ENCODE measurements at places on chromosomes 16 and 17. TPM values are rescaled to one million over a fixed set of nuclear protein-coding genes. Genes with fewer than 3 reads are reported as not detected.

DNA sequence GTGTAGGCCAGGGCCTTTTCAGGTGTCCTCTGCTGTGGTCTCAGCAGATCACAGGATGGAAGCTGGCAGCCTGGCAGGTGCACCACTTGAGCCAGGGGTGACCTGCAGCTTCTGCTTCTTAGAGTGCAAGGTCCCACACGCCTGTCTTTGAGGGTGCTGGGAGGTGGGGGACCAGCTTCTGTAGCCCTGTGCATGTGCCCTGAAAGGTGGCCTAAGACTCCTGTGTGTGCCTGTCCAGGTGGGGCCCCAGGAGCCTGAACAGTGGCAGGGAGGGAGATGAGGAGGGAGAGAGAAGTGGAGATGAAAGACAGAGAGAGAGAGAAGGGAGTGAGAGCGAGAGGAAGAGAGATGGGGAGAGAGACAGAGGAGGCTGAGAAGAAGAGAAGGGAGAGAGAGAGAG is 46.2 kb downstream of the LGALS9 start:
- DNase-seq = no peak

DNA sequence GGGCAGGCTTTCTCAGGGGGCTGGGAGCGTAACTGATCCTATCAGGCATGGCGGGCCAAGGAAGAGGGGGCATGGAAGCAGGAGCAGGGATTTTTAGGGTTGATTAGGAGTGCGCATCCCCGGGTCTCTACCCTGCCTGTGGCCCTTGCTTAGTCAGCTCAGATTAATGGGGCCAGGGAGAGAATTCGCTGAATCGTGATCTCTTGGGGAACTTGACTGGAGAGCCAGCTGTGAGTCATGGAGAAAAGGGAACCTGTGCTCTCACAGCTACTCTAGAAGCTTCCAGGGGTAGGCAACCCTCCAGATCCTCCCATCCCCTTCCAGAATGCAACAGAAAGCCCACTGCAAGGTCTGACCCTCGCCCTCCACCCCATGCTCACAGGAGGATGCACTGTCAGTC is 3.6 kb downstream of the FOXN1 start:
- DNase-seq = no peak

GRCh38 chr17:28372203-28372944 is 880 bp downstream of the SARM1 start:
- DNase-seq = no peak

DNA sequence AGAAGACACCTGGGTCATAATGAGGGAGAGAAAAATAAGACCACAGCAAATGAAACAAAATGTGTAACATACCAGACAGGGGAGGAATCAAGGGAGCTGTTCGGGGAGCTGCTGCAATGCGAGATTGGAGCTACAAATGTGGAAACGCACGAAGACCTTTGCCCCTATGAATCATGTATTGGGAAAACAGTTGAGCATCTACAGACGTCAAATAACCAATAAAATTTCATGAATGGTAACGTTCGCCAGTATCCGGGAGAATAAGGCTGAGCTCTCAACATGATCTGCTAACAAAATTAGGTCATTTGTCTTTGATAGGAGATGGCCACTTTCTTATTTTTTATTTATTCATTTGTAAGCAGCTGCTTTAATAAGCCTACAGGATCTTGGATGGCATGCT is 486.2 kb upstream of the RBFOX1 start:
- DNase-seq = no peak

GRCh38 chr16:2482249-2482648 is 7.3 kb downstream of the TBC1D24 start:
- DNase-seq = no peak

DNA sequence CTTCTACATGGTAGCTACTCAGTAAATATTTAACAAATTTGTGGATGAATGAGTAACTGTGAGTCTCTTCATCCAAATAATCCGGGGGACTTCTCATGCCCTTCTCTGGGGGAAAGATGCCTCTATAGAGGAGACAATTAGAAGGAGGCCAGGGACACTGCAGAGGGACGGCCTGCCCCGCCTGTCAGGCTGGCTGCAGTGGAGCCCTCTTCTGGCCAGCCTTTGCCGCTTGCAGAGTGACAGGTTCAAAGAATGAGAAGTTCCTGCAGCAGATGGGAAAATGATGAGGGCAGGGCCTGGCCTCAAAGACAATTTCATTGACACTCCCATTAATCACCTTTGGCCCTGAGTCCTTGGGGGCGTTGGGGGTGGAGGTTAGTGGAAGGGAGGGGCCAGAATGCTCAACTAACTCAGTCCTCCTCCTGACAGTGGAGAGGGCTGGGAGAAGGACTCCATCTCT is 339.0 kb downstream of the MAF start:
- DNase-seq = peak; percentile 59

GRCh38 chr16:85327731-85328675 is 215.7 kb upstream of the CIBAR2 start:
- no peak for DNase-seq

GRCh38 chr17:58870747-58871146 is 115.1 kb downstream of the PPM1E start:
- peak; percentile 18 for DNase-seq

- DNase-seq = no peak
These were observed 468.0 kb downstream of the TOX3 start for GRCh38 chr16:52078716-52079655.

GRCh38 chr16:361872-362701 is 8.3 kb downstream of the MRPL28 start:
- DNase-seq = peak; percentile 75

- DNase-seq = no peak
These were observed 5.0 kb upstream of the SRL start for GRCh38 chr16:4246777-4247459.

DNA sequence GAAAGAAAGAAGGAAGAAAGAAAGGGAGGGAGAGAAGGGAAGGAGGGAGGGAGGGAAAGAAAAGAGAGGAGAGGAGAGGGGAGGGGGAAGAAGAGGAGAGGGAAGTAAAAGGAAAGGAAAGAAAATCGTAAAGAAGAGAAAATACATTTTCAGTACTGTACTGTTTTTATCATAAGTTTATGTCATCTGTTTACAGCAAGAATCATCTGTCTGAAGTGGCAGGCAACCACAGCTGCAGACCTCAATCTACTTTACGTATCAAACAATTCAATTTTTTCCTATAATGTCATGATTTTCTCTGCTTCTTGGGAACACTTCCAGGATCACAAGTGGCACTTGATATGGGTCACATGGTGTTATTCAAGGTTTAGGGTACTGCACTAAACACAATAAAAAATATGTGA is 58.3 kb downstream of the USP32 start:
- DNase-seq = peak; percentile 20

GRCh38 chr17:63445571-63445953 is 544 bp downstream of the CYB561 start:
- DNase-seq = no peak

- DNase-seq = no peak
These were observed 160.6 kb downstream of the TANC2 start for GRCh38 chr17:63126607-63127006.

DNA sequence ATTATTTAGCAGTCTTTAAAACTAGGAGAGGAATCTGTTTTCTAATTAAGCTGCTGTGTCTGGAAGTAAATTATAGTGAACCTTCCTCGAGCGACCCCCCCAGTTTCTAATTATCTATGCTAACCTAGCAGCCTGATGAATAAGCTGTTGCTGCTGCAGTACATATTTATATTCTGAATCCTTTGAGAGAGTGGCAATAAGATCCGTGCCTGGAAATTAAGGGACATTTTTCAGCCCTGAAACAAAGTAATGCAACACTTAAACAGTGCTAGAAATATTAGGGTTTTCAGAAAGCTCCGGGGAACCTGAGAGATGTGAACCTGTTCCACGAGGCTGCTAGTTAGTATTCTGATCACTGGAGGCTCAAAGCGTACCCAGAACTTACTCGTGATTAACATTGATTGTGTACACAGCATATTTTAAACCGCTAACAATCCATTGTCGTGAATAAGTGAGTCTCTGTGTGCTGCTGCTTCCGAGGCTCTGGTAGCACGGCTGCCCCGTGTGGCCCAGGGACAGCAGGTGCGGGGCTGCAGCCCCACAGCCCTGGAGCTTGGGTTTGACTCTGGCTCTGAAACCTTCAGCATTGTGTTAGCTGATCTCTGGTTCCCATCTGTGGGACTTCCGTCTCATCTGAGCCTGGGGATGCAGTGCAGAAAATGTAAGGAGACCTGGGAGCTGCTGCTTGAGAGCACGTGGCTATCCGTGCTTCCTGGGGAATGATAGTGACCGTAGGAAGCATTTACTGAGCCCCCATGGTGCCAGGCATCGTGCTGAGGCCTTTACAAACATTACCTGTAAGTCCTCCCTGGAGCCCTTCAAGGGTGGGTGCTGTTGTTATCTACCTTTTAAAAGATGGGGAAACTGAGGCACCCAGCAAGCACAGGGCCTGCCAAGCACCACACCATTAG is 190.9 kb upstream of the CHMP6 start:
- no peak for DNase-seq

GRCh38 chr17:50319306-50320004 is 26.5 kb upstream of the XYLT2 start:
- no peak for DNase-seq

DNA sequence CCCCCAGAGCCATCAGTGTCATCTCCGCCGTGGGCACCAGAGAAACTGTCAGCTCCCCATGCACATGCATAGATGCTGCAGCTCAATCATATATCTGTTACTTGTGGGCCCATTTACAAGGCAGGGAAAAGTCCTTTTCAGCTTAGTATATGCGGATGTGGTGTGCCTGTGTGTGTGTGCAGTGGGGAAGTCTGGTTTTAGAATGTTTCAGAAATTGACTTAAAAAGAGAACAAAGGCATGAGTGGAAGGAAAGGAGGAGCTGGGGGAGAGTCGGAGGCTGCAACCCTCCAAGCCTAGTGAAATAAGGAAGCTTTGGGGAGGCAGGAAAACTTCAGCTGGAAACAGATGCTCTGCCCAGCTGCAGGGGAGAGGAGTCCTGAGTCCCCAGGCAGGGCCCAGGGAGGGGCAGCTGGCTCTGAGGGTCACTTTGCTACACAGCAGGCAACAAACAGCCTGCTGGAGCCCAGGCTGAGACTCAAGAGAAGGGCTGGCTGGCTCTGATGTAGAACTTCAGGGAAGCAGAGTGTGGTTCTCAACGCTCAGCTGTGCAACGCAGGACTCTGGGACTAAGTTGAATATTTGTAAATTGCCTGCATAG is 11.1 kb upstream of the CD300LD start:
- DNase-seq = no peak

DNA sequence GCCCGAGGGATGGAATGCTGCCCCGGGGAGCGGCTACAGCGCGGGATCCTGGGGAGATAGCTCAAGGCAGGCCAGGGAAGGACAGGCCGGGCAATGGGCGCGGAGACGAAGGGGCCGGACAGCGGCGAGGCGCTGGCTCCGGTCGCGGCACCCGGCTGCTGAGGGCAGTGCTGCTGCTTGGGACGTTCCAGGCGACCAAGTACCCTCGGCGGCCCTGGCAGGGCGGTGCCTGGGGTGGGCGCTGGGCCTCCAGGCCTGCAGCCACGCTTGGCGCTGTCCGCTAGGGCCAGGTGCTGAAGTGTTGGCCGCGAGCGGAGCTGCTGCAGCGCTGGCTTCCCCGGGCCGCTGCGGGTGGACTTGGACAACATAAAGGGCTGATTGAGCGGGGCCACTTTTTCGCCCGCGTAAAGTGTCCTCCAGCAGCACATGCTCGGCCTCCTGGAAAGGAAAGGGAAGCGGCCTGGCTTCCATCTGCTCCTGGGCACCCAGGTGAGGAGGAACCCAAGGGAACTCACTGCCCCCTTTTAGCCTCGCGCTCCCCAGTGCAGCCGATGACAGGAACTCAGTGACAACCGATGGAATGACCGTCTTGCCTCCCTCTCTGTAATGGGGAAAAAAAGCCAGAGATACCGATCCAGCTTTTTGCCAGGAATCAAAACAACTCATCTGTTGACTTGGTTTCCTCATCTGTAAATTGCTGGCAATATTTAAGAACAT is 23.7 kb downstream of the CLEC3A start:
- peak; percentile 36 for DNase-seq

DNA sequence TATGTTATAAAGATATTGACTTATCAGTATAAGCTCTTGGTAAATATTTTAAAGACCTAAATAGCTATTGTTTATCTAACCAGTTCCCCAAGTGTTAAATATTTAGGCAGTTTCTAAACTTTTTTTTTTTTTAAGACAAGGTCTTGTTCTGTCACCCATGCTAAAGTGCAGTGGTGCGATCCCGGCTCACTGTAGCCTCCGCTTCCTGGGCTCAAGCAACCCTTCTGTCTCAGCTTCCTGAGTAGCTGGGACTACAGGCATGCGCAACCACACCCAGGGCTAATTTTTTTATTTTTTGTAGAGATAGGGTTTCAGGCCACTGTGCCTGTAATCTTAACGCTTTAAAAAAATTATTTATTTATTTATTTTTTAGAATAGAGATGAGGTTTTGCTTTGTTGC is 43.5 kb downstream of the SNX29 start:
- DNase-seq = no peak

DNA sequence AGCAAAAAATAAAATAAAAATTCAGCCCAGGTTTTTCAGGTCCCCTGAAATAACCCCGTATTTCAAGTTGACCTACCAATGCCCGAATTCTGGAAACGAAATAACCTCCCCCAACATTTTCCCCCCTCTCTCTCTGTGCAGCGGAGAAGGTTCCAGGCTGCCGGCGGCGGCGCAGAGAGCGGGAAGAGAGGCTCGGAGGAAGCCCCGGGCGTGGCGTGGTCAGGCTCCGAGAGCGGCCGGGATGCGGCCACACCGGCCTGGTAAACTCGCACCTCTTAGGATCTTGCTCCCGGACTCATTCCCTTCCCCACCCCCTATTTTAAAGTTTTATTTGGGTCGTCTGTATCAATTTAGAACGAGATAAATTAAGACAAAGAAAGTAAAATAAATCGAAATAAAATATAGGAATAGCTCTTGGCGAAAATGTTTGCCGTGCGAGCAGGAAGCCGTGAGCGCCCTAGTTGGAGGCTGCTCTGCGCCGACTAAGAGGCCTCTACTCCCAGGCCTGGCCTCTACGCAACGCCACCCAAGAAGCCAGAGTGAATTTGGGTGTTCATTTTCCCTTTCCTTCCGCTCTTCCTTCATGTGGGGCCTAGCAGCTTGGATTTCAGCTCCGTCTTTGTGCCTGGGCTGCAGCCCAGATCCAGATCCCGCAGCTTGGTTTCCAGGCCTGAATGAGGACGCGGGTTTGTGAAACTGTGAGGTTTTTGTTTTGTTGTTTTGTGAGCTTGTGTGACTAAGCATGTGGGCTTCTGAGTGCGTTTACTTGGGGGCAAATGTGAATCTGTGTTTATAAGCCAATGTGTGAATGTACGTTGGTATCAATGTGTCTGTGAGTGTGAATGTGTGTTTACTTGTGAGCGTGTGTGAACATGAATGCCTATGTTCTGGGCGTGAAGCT is 1.5 kb upstream of the HOXB6 start:
- DNase-seq = no peak

The HNF1B gene
- not detected for total RNA-seq

The CD300C gene
- not detected for total RNA-seq

The KRTAP9-2 gene
- total RNA-seq = not detected

The GGT6 gene
- total RNA-seq = not detected

The ALOX15B gene
- 0.16 TPM for total RNA-seq

The SLC4A1 gene
- total RNA-seq = not detected

The SCNN1G gene
- not detected for total RNA-seq

The KRTAP2-1 gene
- total RNA-seq = not detected
